Astrocyte (in vitro differentiated cells and primary cell): ENCODE measurements at places on chromosomes 13 and 19. TPM values are rescaled to one million over a fixed set of nuclear protein-coding genes. Genes with fewer than 3 reads are reported as not detected.
A peak's percentile ranks its signal among the peaks of the same experiment; 100 is the strongest.

DNA sequence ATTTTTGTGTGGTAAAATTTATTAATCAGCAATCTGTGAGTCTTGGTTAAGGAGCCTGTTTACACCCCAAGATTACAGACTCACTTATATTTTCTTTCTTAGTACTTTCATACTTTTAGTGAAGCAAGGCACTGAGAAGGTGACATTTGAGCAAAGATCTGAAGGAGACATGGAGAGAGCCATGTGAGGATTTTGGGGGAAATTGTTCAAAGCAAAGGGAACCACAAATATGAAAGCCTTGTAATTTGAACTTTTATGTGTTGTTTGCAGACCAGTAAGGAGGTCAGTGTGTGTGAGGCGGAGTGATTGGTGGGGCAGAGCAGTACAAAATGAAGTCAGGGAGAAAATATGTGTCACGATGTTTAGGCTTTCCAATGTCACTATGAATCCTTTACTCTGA lies 140.7 kb upstream of the KLF12 start:
- no peak for DNase-seq

DNA sequence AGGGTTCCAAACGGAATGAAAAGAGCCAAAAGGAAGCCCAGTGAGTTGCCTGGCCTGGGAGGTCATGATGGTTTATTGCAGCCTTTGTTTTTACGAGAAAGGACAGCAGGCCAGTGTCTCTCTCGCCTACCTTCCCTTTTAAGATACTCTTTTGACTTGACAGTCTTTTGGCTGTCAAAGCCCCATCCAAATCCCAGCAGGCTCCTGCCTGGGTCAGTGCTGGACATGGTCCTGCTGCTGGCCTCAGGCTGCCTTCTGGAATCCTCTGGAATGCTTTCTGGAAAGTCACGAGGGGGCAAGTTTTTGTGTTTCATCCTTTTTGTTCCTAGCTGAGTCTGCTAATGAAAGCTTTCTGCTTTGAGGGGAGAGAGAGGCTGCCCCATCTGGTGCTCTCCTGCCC lies 444.8 kb downstream of the OLFM4 start:
- no peak for DNase-seq

GRCh38 chr13:40878823-40879222 lies 89.4 kb downstream of the SLC25A15 start:
- no peak for DNase-seq

DNA sequence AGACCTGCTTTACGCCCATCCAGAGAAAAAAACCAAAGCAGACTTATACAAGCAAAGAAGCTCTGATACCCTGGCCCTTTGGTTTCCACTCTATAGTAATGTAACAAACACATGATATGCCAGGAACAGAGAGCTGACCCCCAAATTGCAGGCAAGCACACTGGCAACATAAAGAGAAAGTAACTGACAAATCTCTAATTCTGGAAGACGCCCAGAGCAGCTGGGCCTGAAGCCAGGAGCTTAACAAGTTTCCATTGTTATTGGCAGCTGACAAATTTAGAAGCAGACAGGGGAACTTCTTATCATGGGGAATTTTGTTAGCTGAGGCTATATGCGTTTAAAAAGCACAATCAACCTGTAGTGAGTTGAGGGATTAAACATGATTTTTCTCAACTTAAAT lies 158.0 kb downstream of the DLEU7 start:
- peak; percentile 37 for DNase-seq

TMEM38A gene
- total RNA-seq: 1.9 and 2.2 TPM in 2 replicates

GRCh38 chr13:65623148-65623547 lies 1607.0 kb downstream of the PCDH9 start:
- DNase-seq: no peak

GRCh38 chr13:32663660-32664059 lies 77.4 kb downstream of the PDS5B start:
- DNase-seq: no peak

GRCh38 chr19:35038623-35039512 lies 2.7 kb upstream of the HPN start:
- DNase-seq: no peak

- DNase-seq: no peak
Observed at GRCh38 chr13:112846411-112847115, 122.5 kb upstream of the MCF2L start.

- DNase-seq: peak; percentile 53
Observed at GRCh38 chr13:74444161-74444571, 310.0 kb upstream of the KLF12 start.

DNA sequence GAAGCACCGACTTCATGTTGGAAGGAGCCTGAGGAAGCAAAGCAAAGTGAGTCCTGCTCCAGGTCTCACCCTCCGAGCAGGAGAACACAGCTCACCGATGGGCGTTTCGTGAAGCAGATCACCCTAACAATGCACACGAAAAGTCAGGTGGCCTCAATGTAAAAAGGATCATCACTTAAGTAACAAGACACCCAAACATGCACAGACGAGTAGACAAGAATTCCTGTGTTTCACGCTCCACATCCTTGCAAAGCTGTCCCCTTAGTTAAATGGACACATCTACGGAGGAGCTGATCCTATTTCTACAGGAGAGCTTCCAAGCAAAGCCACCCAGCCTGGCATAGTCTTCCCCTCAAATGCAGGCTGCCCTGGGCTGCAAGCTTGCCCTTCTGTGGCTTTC lies 66.2 kb downstream of the SLC15A1 start:
- DNase-seq: no peak

ZNF784 gene
- total RNA-seq: 5.0 and 5.3 TPM in 2 replicates

- peak; percentile 92 for DNase-seq
Observed at GRCh38 chr19:12365236-12366162, at the start of gene ZNF442. Gene ZNF442 (minus strand): TSS chr19:12365683. CDS start chr19:12363631, 2,052 bp downstream.

OR10H1 gene
- not detected in 2 replicates for total RNA-seq

GRCh38 chr19:42246922-42247639 lies 4.7 kb upstream of the GSK3A start:
- DNase-seq: no peak

OLFM4 gene
- total RNA-seq: not detected in 2 replicates

GPR180 gene
- 10.0 and 10.5 TPM in 2 replicates for total RNA-seq

GRCh38 chr13:100755891-100756290 lies 81.3 kb upstream of the TMTC4 start:
- DNase-seq: no peak
